ENCODE measurements at places on chromosomes 7 and 10. TPM values are rescaled to one million over a fixed set of nuclear protein-coding genes. Genes with fewer than 3 reads are reported as not detected.
A peak's percentile ranks its signal among the peaks of the same experiment; 100 is the strongest.

Gene SLC18A3
- not detected for total RNA-seq

Gene SEMA4G
- 1.8 TPM for total RNA-seq

Gene TMEM130
- total RNA-seq = 0.26 TPM

Gene SPDYE1
- under 0.01 TPM for total RNA-seq

Gene MOGAT3
- total RNA-seq = not detected

Gene LRRN3
- 1.8 TPM for total RNA-seq

Gene PDK4
- total RNA-seq = 3.1 TPM

Gene RAPGEF5
- 1.5 TPM for total RNA-seq

Gene IFIT2
- 21.6 TPM for total RNA-seq

Gene GIMAP5
- total RNA-seq = not detected

Gene TMEM270
- total RNA-seq = not detected

Gene SPDYE8
- total RNA-seq = not detected

Gene NPVF
- not detected for total RNA-seq

Gene GRM3
- total RNA-seq = not detected

DNA sequence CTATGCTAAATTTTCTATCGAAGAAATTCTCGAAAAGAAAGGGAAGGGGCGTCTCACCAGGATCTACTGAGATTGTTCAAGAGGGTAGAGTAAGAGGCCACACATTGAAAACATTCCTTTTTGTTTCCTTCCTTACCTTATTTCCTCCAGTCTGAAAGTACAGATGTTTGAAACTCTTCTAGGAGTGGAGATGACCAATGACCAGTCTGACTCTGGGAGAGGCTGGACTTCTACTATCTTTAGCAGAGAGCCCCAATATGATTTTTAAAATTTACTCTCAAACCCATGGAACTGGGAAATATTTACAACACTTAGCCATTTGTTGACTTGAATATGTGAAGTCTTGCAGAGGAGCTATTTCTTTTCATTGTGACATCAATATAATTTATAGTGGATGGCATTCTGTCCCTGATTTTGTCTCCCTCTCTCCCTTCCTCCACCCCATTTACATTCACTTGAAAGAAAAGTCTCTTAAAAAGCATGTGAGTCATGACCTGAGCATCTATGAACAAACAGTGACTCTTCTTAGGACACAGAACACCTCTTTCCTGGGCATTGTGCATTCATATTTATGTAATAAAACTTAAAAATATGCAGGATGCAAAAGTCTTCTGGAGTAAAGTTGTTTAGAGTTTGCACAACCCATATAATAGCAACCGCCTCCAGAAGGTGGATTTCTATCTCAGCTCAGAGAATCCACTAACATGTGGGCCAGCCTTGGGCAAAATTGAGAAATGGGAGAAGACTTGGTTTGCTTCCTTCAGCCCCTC, 31.2 kb upstream of the BMPER start:
- peak; percentile 86 for DNase-seq

DNA sequence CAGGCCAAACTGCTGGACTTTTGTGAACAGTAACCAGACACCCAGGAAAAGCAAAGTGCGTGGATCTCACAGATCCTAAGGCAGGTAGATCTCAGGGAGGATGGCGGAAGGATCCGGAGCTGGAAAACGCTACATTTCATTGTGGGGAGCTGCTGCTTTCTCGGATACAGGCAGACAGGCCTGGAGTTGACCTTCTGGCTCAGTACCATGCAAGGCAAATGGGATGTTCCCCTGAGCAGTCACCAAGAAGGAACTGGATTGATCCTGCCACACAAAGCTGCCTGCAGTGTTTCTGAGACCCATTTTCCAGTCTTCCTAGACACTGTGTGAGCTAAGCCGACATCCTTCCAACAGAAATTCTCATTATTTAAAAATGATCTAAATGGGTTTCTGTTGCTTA, 65.5 kb downstream of the ZRANB1 start:
- no peak for DNase-seq

DNA sequence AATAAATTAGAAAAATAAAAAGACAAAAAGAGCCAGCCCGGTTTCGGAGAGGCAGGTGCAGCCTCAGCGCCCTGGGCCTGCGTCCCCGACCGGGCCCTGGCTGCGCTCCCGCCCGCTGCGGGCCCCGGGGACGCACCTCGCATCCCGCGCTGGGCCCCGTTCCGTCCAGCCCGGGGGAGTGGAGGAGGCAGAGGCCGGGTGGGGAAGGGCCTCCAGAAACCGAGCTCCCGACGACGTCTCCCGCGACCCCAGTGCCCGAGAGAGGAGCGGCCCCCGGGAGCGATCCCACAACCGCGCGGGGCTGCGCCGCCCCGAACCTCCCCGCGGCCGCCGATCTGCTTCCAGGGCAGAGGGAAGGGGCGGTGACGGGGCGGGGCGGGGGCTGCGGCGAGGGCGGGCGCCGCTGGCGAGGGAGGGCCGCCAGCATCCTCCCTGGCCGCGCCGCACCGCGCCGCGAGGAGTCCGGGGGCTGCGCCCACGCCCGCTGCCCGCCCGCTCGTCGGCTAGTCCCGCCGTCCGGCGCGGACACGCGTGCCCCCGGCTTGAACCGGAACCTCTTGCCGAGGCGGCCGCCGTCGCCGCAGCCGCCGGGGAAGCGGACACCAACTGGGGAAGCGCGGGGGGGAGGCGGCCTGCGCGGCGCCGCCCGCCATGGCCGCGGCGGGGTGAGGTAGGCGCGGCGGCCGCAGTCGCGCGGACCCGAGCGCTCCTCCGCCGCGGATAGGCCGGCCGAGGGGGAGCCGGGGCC, at the start of gene CCNY:
Gene CCNY (plus strand): TSS at position 426 of the 748 bp plus-strand sequence. CDS start 545 bp downstream, outside the sequence.
- peak; percentile 68 for DNase-seq

GRCh38 chr7:26278770-26279169, 12.9 kb upstream of the SNX10 start:
- peak; percentile 2 for DNase-seq

- DNase-seq = no peak
Measured at GRCh38 chr7:44372560-44373417, 47.4 kb upstream of the CAMK2B start.

DNA sequence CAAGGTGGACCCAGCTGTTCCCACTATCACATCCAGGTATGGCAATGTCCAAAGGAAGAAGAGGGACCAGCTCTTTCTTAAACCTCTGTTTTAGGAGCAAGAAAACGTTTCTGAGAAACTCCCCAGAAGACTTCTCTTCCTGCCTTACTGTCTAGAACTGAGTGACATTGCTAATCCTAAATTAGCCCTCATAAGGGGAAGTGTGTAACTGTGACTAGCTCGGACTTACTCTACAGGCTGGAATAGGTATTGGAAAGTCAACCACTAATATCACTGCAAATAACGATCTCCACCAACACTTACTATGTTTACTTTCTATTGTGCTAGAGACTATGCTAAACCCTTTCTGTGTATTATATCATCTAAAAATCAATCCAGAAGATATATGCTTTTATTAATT, 49.9 kb upstream of the RELN start:
- no peak for DNase-seq

DNA sequence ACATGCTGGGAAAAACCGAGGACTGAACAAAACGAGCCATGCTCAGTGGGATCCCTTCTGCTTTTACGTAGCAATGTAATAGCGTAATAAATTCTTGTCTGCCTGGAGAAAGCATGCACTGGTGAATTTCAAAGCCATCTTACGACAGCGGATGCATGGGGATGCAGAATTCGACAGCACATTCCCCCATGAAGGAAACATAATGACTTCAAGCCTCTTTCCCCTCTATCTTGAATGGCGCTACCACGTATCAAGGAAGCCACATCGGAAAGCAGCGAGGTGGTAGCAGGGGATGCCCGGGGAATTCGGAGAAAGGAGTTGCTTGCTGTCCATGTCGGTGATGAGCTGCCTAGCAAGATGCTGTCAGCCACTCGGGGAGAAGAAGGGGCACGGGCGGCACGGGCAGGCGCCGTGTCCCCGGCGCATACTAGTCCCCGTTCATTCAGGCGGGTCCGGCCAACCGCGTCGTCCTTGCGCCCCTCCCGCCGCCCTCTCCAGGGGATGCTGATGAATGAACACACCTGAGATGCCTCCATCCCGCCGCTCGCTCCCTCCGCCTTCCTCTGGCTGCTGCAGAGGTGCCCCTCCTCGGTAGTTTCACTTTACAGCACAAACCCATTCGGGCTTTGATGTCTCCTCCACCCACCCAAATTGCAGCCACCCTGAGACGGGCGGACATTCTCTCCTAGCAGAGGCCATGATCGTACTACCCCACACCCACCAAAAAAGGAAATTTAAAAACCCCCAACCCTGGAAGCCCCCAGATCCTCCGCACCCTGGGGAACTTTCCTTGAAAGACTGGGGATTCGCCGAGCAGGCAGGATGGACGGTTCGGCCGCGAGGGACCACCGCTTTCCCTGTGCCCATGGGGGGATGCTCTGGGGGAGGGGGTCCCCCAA, 644 bp downstream of the SORBS1 start:
- peak; percentile 60 for DNase-seq

- no peak for DNase-seq
Measured at GRCh38 chr7:157501581-157501980, 164.8 kb downstream of the DNAJB6 start.

DNA sequence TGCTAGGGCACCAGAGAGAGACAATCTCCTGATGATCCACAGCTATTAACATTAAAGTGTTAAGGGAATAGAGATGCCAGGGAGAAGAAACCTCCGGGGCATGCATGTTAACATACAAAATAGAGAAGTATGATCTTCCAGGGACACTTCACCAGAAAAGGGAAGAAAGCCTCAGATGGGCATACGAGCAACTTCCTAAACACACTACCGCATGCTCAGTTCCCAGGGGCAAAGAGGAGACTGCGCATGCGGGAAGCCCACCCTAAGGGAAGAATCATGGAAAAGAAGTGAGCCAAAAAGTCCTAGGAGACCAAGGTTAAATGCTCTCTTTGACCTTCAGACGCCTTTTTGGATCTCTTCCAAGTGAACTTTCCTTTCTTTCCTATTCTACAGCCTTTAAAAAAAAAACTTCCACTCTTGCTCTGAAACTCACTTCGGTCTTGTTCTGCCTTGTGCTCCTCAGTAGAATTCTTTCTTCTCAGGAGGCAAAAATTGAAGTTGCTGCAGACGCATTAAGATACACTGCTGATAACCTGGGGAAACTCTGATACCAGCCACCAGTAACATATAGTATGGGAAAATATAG, 1211.3 kb downstream of the REEP3 start:
- DNase-seq = no peak

DNA sequence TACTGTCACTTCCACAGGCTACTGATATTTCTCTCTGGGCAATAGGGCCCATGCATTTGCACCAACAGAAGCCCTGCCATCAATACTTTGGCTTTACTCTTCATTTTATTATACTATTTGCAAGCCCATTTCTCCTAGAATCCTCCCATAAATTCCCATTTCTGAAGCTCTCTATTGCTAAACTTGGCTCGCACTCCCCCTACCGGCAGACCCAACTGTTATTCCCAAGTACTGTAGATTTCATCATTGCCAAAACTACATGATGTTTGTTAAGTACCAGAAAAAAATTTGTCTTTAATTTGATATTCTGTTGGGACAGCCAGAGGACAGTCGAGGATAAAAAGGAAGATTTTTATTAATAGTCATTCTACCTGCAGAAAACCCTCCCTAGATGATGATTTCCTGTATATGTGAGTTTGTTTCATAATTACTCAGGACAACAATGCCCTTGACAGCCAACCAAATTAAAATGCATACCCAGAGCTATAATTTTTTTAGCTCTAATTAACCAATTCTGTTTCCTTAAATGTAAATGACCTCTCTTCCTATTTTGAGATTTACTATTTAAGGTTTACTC, 298.6 kb downstream of the REEP3 start:
- DNase-seq = peak; percentile 59

DNA sequence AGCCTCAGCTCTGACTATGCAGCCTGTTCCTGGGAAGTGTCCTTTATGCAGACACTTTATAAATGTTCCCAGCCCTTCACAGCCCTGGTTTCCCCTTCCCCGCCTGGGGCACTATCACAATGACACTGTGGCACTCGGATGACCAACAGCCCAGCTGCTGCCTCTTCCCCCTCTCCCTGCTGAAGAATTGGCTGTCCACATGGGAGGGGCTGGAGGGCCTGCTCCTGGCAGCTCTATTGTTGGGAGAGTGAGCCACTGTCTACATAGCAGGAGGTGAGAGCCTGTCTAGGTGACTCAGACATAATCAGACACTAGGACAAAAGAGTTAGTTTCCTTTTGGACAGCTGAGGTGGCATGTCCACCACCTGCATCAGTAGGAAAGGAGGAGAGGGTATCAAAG, 437.5 kb downstream of the PLXNA4 start:
- DNase-seq = no peak

GRCh38 chr7:106223156-106223555, 61.6 kb downstream of the NAMPT start:
- DNase-seq = no peak

DNA sequence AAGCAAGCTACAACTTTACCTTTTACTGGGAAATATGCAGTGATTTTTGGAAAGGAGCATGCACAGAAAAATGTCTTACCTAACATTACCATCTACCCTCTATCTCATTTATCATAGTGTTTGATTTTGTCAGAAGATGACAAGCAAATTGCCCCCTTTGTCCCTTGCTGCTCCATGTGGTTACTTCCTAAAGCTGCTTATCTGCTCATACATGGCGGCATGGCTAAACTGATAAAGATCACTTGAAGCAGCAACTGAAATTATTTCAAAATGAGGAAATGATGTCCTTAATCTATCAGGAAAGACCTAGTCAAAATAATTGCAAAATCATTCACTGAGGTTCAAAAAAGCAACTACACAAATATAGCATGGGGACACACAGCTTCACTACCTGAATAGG, 1198.5 kb upstream of the SORCS1 start:
- DNase-seq = no peak

GRCh38 chr10:123997486-123998196, 95.8 kb downstream of the CHST15 start:
- DNase-seq = peak; percentile 99

DNA sequence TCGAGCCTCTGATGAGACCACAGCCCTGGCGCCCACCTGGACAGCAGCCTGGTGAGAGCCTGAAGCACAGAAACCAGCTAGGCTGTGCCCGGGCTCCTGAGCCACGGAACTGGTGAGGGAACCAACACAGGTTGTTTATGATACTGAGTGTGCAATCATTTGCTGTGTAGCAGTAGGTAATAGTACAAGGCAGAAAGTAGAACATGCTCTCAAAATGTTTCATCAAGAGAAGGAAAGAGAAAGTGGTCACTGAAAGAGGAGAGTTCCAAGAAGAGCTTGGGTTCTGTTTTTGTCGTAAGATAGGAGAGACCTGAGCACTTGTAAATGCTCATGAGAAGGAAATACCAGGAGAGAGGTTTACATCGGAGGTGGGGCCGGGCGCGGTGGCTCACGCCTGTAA, 208.2 kb downstream of the FAM107B start:
- no peak for DNase-seq

DNA sequence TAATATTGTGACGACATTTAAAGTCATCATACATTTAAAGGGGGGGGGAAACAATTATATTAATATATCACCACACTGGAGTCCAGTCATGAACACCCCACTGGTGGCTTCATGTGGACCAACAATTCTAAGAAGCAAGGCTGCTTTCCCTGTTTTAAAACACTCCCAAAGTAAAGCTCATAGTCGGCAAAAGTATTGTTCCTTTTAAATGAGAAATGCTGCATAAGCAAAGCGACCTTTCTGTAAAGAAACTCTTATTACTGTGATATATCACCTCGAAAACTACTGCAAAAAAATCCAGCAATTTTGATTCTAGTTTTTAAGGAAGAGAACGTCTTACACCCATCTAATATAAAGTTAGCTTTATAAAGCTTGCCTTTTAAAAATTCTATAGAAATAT, 112.8 kb downstream of the DOCK4 start:
- DNase-seq = no peak

Measured in fibroblast of lung (primary cell).